ENCODE measurements at places on chromosomes 6 and 20. TPM values are rescaled to one million over a fixed set of nuclear protein-coding genes. Genes with fewer than 3 reads are reported as not detected.

PHACTR3 gene
- 24.2 TPM for total RNA-seq

TRMT11 gene
- 9.7 TPM for total RNA-seq

SMPDL3A gene
- 4.9 TPM for total RNA-seq

KHDC3L gene
- not detected for total RNA-seq

CST5 gene
- total RNA-seq: not detected

CDH22 gene
- total RNA-seq: 0.67 TPM

DNA sequence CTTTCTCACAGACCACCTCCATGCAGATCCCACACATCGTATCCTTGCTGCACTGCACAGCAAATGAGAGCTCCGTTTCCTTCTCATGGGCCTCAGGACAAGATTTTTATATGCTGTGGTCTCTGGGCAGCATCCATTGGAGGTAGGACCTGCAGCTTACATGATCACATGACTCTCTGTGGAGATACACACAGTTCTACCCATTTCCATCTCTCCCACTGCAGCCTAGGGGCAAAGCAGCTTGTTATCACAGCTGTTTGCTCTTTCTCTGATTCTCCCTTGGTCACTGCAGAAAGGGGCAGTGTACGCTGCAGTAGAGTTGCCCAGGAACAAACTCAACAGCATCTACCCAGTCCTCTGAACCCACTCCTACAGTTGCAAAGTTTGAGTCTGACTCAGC, 48.9 kb downstream of the ZNF334 start:
- no peak overlapping the region for H3K27ac ChIP-seq
- DNase-seq: no peak
- no peak overlapping the region for H3K4me3 ChIP-seq

- DNase-seq: no peak
- H3K36me3 ChIP-seq: no peaks in the 10 kb centered on the region
- no peak overlapping the region for H3K27ac ChIP-seq
- H3K27me3 ChIP-seq: no peaks in the 10 kb centered on the region
These were observed 76.3 kb downstream of the CDK19 start for GRCh38 chr6:110738899-110739365.

DNA sequence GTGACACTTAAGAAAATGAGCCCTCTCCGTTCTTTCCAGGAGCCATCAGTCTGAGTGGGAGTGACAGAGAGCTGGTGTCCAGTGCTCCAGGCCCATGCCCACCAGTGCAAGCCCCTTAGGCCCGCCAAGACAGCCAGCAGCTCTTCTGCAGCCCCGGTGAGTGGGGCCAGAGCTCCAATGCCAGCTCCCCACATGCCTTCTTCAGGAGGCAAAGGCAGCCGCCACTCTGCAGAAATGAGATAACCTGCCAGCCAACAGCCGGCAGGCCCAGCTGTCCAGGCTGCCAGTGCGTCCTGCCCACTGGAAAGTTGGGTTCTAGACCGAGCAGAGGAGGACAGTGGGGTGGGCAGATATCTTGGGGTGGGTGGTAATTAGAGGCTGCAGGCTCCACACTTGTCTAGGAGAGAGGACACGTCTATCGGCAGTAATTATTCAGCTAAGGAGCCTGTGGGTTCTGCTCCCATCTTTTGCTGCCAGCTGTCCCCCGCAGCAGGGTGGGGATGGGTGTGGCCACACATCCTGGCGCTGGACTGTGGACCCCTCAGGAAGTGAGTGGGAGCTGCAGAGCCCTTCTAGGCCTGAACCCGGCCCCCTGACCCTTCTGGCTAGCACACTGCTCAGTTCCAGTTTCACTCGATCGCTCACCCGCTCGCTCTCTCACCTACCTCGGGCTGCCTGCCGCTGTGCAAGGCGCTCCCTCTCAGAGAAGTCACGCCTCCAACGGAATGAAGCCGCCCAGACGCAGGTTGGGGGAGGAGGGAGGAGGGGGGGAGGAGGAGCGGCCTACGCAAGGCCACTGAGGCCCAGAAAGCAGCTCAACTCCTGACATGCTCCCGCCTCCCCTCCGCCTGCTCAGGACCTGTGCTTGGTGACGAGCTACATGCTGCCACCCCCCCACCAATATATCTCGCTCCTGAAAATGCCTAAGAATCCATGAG, 3.6 kb downstream of the GRM4 start:
- no peaks in the 10 kb centered on the region for H3K36me3 ChIP-seq
- H3K27ac ChIP-seq: no peak overlapping the region
- DNase-seq: no peak
- H3K4me1 ChIP-seq: no peaks in the 10 kb centered on the region
- H3K27me3 ChIP-seq: peaks cover 22% of the 10 kb centered on the region

- H3K27ac ChIP-seq: no peak overlapping the region
- H3K4me3 ChIP-seq: no peak overlapping the region
- H3K27me3 ChIP-seq: no peaks in the 10 kb centered on the region
- no peaks in the 10 kb centered on the region for H3K4me1 ChIP-seq
- no peaks in the 10 kb centered on the region for H3K36me3 ChIP-seq
- DNase-seq: no peak
These were observed 386.0 kb upstream of the ARID1B start for GRCh38 chr6:156391061-156391672.

DNA sequence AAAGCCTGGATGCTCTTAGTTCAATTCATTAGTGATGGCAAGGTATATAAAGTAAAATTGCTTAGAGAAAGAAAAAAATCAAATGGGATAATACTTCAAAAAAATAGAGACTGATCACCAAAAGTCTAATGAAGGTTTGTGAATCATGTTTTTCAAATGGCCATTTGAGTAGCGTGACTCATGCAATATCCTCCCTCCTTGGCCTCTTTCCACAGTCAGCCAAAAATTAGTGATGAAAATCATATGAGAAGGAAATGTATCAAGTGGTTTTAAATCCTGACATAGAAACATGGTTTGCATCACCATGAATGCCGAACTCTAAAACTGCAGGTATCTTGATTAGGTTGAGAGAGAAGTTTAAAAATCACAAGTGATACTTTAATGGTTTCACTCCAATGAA, 1.2 kb upstream of the COL19A1 start:
- H3K36me3 ChIP-seq: no peaks in the 10 kb centered on the region
- no peaks in the 10 kb centered on the region for H3K27me3 ChIP-seq
- no peak overlapping the region for H3K27ac ChIP-seq
- no peaks in the 10 kb centered on the region for H3K4me1 ChIP-seq

DNA sequence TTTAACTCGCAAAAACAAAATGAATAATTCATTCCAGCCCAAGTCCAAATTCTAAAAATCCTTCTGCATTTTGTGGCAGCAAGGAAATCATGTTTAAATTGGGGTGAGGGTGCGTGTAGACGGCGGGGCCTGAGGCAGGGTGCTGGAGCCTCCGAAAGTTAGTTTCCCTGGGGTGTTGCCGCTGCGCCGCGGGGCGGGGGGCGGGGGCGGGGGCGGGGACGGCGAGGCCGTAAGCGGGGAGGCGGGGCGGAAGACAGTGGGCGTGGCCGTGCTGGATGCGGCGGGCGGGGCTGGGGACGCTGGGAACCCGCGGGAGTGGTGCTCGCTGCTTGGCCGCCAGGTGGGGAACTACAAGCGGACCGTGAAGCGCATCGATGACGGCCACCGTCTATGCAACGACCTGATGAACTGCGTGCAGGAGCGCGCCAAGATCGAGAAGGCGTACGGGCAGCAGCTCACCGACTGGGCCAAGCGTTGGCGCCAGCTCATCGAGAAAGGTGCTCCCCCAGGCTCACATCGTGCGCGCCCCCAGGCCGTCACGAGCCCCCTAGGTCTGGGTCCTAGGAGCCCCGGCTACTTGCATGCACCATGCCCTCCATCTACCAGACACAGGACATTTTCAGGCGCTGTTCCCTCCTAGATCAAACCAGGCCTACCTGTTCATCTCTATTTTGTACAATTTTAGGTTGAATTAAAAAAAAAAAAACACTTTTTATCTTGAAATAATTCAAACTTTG, 29.0 kb downstream of the SPDEF start:
- DNase-seq: peak; percentile 93
- no peaks in the 10 kb centered on the region for H3K4me1 ChIP-seq
- H3K27me3 ChIP-seq: no peaks in the 10 kb centered on the region
- peak overlapping the region; percentile 30 for H3K4me3 ChIP-seq

DNA sequence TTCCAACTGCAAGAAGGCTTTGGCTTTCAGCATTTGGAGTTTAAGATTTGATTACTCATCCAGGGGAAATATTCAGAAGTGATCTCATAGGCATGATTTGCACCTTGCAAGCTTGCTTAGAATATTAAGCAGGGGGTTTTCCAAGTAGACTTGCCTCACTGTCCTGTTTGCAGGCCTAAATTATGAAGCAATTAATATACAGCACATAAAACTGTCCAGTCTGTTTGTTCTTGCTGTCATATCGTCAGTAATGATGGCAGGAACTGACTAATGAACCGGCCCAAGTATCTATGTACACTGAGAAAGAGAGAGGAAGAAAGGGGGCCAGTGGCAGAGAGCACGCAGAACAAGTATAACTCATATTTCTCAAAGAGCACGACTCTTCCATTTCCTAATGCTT, 212.5 kb upstream of the SUPT3H start:
- no peaks in the 10 kb centered on the region for H3K36me3 ChIP-seq
- DNase-seq: no peak
- H3K27me3 ChIP-seq: no peaks in the 10 kb centered on the region
- no peak overlapping the region for H3K27ac ChIP-seq
- H3K4me1 ChIP-seq: peaks cover 3% of the 10 kb centered on the region

- H3K4me1 ChIP-seq: no peaks in the 10 kb centered on the region
- no peak for DNase-seq
- H3K27me3 ChIP-seq: no peaks in the 10 kb centered on the region
These were observed 18.5 kb upstream of the STMND1 start for GRCh38 chr6:17083397-17083796.
